ENCODE measurements at places on chromosomes 4 and X. TPM values are rescaled to one million over a fixed set of nuclear protein-coding genes. Genes with fewer than 3 reads are reported as not detected.

DNA sequence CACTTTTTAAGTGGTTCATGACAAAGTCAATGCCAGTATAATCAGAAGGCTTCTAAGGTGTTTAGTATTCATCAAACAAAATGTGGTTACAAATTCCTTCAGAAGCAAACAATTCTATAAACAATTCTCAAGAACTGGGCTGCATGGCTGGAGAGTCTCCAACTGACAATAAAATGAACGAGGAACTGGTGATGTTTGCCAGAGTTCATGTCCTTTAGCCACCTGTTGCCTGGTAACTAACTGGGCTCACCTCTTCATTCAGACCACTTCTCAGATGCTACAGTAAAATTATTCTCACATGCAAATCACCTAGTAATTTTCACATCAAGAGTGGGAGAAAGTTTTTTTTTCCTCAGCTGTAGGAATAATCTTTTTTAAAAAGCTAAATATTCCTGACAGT, 53.3 kb downstream of the CAMK2D start:
- no peak overlapping the region for H3K4me3 ChIP-seq
- H3K27me3 ChIP-seq, result no peaks in the 10 kb centered on the region
- H3K4me1 ChIP-seq, result no peaks in the 10 kb centered on the region
- no peaks in the 10 kb centered on the region for H3K36me3 ChIP-seq
- H3K27ac ChIP-seq, result no peak overlapping the region

Gene MXRA5
- total RNA-seq, result not detected

DNA sequence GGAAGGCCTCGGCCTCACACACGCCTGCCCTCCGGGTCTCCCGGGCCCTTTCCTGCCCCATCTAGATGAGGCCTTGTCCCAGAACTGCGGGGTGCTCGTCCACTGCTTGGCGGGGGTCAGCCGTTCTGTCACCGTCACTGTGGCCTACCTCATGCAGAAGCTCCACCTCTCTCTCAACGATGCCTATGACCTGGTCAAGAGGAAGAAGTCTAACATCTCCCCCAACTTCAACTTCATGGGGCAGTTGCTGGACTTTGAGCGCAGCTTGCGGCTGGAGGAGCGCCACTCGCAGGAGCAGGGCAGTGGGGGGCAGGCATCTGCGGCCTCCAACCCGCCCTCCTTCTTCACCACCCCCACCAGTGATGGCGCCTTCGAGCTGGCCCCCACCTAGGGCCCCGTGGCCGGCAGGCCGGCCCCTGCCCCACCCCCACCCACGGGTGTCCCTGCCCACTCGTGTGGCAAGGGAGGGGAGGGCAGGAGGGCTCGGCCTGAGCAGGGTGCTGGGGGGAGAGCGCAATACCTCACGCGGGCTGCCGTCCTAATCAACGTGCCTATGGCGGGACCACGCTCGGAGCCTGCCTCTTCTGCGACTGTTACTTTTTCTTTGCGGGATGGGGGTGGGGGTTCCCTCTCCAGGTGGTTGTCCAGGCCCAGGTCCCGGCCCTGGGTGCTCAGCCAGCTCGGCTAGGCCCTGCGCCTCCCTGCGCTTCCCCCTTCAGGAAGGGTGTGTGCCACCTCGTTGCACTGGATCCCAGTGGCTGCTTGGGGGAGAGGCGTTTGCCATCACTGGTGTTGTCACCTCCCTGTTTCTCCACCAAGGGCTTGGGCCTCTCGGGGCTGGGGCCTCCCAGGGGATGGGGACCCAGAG, 3.1 kb downstream of the DUSP9 start:
- no peaks in the 10 kb centered on the region for H3K36me3 ChIP-seq
- no peak overlapping the region for H3K4me3 ChIP-seq
- no peaks in the 10 kb centered on the region for H3K4me1 ChIP-seq
- DNase-seq, result no peak
- no peak overlapping the region for H3K27ac ChIP-seq
- peaks cover 3% of the 10 kb centered on the region for H3K27me3 ChIP-seq

- no peaks in the 10 kb centered on the region for H3K27me3 ChIP-seq
- no peak overlapping the region for H3K4me3 ChIP-seq
- no peaks in the 10 kb centered on the region for H3K4me1 ChIP-seq
Measured at GRCh38 chrX:108199691-108200090, 108.1 kb downstream of the ATG4A start.

DNA sequence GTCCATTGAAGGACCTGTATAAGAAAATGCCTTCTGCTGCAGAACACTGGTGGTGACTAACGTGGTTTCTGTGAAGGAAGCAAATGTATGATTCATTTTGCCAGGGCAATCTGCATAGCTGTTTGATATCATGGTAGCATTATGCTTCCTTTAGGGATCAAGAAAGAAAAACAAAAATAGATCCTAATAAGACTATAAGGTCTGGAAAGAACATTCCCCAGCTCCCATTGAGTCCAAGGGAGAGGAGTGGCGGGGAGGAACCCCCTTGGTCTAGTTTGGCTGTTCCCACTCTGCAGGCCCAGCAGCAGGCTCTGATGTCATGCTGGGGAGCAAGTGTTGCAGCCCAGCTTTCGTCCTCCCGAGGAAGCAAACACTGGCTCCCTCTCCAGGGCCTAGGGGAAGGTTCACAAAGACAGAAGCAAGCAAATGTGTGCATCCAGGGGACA, 154.5 kb upstream of the GALNT7 start:
- no peaks in the 10 kb centered on the region for H3K4me1 ChIP-seq
- H3K27ac ChIP-seq, result no peak overlapping the region
- DNase-seq, result no peak
- no peaks in the 10 kb centered on the region for H3K36me3 ChIP-seq
